ENCODE measurements at places on chromosomes 6 and 20.

GRCh38 chr20:22387452-22387851 lies 196.9 kb downstream of the FOXA2 start:
- DNase-seq, result no peak

DNA sequence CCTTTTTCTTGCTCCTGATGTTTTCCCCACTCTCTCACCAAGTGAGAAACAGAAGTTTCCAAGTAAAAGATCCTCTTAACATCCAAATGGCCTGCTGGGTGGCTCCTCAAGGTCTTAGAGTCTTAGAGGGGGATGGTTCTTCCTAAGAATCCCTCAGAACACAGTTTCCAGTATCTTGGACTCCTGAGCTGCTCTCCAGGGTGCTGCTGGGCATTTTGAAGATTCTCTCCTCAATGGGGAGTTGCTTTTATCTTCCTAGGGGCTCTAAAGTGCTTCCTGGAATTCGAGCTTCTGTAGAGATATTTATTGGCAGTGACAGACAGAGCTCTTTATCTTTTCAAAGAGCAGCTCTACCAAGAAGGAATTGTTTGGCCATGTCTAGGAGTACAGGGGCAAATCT lies 70.8 kb upstream of the SLC35B3 start:
- no peak for DNase-seq

- no peak for DNase-seq
Observed at GRCh38 chr6:28615955-28616747, 90.5 kb downstream of the GPX5 start.

GRCh38 chr20:48342822-48343513 lies 484.8 kb downstream of the PREX1 start:
- no peak for DNase-seq

DNA sequence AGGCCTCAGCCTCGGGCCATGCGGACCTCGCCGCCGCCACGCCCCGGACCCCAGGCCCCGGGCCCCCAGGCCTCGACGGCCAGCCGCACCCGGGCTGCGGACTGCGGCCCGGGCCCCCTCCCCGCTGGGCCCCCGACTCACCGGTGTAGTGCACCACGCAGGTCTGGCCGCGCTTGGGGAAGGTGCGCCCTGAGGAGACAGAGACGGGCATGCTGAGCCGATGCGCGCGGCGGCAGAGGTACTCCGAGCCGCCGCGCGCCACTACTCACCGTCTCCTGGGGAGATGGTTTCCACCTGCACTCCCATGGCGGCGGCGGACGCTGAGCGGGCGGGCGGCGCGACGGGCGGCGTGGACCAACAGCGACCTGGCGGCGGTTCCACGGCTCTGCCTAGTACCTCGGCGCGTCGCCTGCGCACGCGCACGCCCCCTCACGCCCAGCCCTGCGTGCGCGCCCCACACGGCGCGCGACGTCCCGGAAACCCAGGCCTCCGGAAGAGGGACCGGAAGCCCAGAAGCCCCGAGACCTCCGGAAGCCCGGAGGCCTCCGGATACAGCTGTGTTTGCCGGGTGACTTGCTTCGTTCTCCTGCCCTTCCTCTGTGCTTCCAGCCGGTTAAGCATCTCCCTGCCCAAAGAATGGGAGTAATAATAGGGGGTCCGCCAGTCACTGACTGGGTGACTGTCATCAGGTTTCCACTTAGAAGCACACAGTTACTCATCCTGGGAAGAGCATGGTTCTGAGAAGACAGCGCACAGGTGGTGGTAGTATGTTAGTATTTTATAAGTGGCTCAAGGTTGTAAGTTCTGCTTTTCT lies at the start of gene FKBP1A:
Gene FKBP1A, minus strand, starts transcription at position 362 of the 814 bp plus-strand sequence. Its CDS starts 56 bp downstream, at position 306.
- DNase-seq, result peak; percentile 94

GRCh38 chr6:129748212-129748900 lies 38.4 kb upstream of the ARHGAP18 start:
- peak; percentile 77 for DNase-seq

DNA sequence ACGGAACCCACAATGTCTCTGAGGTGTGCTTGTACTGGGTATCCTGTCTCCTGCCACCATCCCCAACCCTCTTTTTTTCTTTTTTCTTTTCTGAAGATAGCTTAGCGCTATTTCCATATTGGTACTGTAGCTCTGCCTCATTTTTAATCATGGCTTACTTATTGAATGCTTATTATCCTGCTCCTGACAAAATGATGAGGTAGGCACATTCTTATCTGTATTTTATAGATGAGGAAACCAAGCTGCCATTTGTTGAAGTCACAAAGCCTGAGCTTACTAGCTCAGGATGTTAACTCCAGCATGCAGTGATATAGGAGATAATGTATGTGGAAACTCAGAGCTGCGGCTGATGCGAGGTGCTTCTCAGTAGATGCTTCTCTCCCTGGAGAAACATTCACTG lies 61.4 kb upstream of the GPR6 start:
- DNase-seq, result no peak

- no peak for DNase-seq
Observed at GRCh38 chr20:3277686-3278465, 38.9 kb upstream of the SLC4A11 start.

DNA sequence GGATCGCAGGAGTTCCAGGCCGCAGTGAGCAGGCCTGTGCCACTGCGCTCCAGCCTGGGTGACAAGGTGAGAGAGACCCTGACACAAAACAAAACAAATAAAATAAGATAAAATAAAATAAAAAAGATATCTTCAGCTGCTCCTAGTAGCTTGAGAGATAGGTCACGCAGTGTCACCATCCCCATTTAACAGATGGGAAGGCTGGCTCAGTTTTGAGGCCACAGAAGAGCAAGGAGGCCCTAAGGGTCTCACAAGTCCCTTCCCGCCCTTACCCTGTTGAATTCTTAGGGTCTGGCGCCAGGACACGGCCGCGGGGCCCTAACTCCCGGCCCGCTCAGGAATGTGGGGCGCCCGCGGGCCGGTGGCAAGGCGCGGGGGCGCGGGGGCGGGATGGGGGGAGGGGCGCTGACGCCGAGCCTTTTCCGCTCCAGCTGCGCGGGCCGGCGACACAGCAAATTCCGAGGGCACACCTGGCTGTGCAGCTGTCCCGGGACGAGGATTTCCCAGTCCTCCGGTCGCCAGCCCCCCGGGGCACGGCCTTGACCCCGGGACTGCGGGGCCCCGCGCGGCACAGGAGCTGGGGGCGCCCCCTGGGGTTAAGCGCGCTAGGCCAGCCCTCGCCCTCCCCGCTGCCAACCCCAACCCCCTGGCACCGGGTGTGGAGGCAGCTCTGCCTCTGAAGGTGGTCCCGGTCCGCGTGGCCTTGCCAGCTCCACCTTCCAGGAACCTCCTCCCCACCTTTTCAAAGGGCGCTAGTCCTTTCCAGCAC lies 10.3 kb upstream of the R3HDML start:
- peak; percentile 77 for DNase-seq

GRCh38 chr6:111573131-111573883 lies 32.4 kb downstream of the TRAF3IP2 start:
- DNase-seq, result no peak

GRCh38 chr6:46637145-46637544 lies 15.5 kb downstream of the CYP39A1 start:
- no peak for DNase-seq

DNA sequence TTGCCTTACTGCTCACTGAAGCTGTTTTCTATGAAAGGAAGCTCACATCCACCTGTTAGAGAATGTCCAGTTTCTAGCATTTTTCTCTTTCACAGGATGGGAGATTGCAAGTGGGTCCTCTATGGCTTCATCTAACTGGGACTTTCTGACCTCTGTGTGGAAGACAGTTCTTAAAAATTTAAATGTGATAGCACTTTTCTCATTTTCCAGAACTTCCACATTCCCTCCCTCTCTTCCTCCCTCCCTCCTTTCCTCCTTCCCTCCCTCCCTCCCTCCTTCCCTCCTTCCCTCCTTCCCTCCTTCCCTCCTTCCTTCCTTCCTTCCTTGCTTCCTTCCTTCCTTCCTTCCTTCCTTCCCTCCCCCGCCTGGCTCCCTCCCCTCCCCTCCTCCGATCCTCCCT lies 291.1 kb downstream of the DOK5 start:
- no peak for DNase-seq

All from activated CD8-positive, alpha-beta memory T cell treated with anti-CD3 and anti-CD28 coated beads for 24 hours (primary cell).